ENCODE measurements at places on chromosomes 2 and 18.

DNA sequence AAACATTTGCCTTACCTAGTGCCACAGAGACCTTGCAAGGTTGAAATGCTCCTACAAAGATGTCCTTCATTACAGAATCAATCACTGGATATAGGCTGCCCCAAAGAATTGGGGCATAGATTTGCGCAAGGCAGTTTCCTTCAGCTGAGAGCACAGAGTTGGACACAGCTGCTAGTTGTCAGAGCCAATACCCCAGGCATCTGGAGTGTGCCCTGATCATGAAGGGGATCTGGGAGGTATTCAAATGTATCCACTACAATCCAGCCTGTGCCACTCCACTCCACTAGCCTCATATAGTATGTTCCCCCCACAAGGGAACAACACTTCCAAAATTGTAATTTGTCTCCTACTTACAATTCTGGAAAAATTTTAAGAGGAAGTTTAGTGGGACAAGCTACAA is 62.3 kb upstream of the ITPRID2 start:
- DNase-seq, result no peak

DNA sequence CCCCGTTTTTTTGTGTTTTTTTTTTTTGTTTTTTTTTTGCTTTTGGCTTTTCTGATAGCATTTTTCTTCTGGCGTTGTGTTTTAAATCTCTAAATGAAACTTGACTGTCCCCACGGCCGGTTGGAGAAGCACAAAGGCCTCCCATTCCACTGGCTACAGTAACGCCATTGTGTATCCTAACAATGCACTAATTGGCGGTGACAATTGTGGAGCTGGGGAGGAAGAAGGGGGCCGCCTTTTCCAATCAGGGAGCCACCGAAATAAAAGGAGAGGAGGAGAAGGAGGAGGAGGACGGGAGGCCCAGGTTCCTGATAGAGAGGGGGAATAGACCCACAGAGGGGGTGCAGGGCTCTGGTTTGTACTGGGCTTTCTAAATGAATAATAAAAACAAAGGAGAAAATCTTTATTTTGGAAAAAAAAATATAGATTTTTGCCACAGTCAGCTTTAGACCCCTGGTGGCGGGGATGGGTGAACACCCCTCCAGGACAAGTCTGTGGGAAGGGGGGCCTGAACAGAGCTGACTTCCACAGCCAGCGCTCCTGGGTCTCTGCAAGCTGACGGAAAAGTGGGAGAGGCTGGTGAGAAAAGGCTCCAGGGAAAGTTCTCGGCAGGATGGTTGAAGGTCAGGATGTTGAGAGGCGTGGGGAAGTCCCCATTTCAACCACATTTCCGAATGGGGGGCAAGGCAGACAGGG is 43.7 kb upstream of the FZD5 start:
- DNase-seq, result no peak

DNA sequence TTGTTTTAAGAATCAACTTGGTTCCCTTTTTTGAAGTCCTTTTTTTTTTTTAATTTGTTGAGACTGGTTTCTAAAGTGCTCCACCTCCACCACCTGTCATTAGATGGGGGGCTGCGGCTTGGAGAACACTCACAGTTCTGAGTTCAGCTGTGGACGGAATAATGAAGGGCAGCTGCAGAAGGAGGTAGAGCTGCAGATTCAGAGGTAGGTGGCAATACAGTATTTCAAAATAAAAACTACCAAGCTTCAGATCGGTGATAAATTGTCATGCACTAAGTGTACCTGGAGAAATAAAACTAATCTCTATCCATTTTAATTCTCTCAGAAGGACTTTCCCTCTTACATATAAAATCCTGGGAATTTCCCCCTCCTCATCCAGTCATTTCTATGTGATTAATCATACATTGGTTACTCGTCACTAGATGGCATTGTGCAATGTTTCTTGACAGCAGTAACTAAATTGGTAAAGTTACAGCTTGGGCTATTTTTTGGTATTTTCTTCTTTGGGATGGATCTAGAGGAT is 81.1 kb upstream of the SLC39A10 start:
- no peak for DNase-seq

DNA sequence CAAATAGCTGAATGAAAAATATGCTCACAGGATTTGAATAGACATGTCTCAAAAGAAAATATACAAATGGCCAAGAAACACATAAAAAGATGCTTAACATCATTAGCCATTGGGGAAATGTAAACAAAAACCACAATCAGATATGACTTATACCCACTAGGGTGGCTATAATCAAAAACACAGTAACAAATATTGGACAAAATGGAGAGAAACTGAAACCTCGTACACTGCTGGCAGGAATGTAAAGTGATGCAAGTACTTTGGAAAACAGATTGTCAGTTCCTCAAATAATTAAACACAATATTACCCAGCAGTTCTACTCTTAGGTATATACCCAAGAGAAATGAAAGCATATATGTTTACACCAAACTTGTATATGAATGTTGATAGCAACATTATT is 213.0 kb downstream of the PHLPP1 start:
- DNase-seq, result no peak

- DNase-seq, result no peak
These were observed 94.2 kb downstream of the TPGS2 start for GRCh38 chr18:36734596-36734995.

DNA sequence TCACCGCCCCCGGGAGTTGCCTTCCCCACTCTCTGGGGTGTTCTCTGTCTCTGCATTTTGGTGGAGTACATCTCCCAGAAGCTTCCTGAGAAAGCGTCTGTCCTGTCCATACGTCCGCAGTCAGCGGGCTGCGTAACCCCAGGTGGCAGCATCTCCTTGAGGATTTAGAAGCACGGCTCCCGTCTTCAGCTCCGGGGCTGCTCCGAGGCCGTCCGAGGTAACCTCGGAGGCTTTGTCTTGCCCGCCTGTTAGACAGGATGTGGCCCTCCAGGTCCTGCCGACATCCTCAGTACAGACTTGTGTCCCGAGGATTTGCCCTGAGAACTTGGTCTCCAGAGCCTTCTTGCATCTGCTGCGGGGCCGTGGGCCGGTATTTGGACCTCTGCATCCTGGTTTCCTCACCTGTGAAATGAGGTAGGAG is 58.4 kb downstream of the CTDP1 start:
- DNase-seq, result no peak

GRCh38 chr2:199684168-199684567 is 166.8 kb downstream of the FTCDNL1 start:
- no peak for DNase-seq

- DNase-seq, result no peak
These were observed 175.9 kb downstream of the SH3RF3 start for GRCh38 chr2:109304731-109305470.

DNA sequence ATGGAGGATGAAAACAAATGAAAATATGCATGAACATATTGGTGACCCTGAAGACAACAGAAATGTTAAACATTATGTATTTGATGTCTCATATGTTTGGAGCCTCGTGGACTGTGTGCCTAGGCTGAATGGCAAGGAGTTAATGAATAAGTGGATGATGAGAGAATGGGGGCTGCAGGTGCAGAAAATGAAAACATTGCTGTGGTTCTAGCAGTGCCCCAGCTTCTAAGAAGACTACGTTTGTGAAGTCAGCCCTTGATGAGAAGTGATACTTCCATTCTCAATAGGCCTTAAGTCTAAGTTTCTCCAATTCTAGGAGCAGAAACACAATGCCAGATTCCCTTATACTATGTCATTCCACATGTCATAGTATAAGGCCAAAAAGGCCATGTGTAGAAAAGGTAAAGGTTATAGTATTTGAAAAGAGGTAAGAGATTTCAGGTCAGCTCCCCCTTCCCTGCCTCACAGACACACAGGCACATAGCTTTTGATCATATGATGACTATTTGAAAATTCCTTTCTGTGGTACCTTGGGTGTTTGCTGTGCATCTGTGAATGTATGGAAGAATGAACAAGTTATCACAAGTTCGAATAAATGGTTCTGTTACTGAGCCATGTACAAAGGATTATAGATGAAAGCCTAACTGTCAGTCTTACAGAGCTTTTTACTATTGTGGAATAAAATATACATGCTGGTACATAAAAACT is 280.8 kb downstream of the SETBP1 start:
- DNase-seq, result no peak

GRCh38 chr2:144541396-144541795 is 21.5 kb upstream of the ZEB2 start:
- no peak for DNase-seq

DNA sequence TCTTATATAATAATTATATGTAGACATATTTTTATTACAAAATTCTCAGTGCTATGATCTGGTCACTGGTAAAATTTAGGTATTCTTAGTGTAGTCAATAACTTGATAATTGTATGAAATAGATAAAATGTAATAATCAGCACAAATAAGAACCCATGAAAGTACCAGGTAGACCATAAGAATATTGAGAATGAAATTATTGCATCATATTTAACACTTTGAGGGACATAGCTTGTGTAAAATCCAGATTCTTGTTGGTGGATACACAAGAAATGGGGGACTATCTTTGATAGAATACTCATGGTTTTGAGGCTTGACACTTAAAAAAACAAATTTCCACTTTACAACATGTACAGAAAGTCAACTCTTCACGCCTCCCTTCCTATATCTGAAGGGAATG is 898.8 kb upstream of the DDX18 start:
- DNase-seq, result no peak

- DNase-seq, result no peak
These were observed 22.1 kb upstream of the CTDP1 start for GRCh38 chr18:79657342-79657996.

DNA sequence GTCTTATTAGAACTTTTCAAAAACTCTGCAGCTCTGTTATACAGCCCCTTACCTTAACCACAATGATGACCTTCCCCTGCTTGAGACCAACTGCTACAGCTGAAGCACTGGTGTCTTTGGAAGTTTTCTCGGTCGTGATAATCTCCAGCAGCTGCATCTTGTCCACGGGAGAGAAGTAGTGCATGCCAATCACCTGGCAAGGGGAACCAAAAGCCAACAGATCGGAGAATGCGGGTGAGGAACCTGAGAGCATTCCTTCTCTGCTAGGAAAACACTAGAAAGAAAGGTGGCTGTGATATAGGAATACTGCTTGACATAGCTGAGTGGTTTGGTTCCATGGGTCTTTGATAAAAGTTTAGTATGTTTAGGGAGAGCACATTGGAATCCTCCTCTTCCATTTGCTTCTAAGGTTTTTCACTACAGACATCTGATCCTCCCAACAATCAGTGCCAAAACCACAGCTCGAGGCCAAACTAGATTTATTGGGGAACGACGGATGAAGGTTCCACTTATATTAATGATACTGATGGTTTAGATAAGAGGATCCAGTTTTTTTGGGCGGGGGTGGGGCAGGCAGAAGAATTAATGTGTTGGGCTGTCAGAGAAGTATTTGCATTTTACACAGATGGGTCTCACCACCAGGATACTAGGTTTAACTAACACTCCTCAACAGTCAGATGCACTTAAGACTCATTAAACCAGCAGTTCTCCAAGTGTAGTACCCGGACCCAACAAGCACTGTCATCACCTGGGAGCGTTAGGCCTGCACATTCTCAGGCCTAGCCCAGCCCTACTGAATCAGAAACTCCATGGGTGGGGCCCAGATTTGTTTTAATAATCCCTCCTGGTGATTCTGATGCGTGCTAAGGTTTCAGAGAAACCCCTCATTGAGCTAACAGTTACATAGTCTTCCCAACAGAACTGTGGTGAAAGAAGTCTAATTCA is 22.4 kb downstream of the GAREM2 start:
- DNase-seq, result no peak

DNA sequence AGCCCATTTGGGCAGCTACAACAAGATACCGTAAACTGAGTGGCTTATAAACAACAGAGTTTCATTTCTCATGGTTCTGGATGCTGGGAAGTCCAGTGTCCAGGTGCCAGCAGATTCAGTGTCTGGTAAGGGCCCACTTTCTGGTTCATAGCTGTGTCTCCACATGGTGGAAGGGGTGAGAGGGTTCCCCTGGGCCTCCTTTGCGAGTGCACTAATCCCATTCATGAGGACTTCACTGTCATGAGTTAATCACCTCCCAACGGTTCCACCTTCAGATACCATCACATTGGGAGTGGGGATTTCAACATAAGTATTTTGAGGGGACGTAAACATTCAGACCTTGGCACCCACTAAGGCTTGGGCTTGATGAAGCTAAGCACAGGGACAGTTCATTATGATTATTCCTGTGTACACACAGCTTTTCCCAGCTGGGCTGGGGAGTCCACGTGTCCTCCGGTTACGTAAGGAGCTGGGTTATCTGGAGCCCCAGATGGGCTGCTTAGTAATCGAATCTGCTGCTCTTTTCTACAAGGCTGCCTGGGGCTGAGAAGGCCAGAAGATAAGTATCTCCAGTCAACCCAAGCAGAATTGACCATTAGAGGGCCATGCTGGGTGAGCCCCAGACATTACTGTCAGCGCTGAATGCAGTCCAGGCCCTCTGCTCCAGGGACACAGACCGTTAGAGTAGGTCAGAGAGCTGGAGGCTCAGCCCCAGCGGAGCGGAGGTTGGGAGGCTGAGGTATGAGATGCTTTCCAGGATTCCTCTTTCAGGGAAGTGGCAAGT is 42.7 kb downstream of the EPAS1 start:
- no peak for DNase-seq

GRCh38 chr2:56484906-56485305 is 301.1 kb downstream of the CCDC85A start:
- no peak for DNase-seq

DNA sequence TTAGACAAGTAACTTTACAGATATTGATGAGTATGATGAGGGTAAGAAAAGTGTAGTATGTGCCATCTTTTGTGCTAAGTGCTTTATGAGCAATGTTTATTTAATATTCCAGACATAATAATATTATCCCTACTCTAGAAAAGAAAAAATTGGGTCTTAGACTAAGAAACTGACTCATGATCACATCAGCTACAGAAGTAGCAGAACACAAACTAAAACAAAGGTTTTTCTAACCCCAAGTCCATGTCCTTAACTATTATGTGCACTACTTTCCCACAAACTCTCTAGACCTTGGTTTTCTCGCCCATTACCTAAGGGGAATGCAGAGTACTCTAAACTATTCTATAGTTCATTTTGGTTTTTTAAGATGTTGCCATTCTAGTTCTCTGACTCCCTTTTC is 64.5 kb downstream of the BAZ2B start:
- DNase-seq, result no peak

DNA sequence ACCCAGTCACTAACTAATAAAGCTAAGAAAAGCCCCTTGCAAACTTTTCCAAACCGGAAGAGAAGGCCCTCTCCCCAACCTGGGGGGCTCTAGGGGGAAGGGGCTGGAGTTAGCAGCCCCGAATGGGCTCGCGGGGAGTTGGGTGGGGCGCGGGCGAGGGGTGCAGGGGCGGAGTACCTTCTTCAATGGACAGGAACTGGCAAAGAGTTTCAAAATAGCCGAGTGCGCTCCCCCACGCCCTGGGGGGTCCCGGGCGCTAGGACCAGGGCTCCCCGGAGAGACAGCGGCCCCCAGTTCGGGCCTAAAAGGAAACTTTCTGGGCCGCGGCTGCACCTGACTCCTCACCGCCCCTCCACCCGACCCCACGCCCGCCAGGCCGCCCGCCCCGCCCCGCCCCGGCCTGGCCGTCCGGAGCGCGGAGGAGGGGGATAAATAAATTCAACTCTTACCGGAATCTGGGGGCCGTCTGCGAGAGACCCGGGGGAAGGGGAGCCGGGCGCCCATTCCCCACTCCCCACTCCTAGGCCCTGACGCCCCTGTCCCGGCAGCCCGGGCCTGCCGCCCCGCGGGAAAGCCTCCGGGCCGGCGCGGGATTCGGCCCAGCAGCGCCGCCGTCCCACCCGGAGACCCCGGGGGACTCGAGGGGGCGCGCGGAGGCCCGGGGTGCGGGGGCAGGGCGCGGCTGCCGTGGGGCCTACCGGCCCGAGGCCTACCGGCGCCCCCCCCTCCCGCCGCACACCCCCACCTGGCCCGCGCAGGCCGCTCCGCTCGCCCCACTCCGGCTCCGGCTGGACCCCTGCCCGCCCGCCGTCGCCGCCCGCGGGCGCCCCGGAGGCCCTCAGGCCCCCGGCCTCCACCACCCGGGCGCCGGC is 868 bp downstream of the INO80D start:
- no peak for DNase-seq

- no peak for DNase-seq
These were observed 73.4 kb upstream of the GAREM1 start for GRCh38 chr18:32544088-32544487.

All from AML-193 (cell line).